ENCODE measurements at places on chromosomes 3 and 15.

- peak; percentile 22 for DNase-seq
Observed at GRCh38 chr3:13308380-13308801, 111.7 kb downstream of the NUP210 start.

DNA sequence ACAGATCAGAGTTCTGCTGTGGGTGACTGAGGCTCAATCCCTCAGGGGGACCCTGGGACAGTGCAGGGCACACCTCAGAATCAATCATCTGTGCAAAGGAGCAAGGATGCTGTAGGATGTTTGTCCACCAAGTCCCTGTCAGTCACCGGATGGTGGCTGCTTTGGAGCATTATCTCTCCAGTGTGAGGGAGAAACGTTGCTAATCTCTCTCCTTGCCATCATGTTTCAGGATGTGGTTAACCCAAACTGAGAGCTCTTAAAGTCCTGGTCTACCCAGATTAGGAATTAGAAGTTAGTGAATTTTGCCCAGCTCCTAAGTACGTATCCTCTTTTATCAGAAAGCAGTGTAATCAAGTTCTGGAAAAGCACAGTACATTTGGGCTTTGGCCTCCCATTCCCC, 26.2 kb upstream of the LRRC3B start:
- no peak for DNase-seq

DNA sequence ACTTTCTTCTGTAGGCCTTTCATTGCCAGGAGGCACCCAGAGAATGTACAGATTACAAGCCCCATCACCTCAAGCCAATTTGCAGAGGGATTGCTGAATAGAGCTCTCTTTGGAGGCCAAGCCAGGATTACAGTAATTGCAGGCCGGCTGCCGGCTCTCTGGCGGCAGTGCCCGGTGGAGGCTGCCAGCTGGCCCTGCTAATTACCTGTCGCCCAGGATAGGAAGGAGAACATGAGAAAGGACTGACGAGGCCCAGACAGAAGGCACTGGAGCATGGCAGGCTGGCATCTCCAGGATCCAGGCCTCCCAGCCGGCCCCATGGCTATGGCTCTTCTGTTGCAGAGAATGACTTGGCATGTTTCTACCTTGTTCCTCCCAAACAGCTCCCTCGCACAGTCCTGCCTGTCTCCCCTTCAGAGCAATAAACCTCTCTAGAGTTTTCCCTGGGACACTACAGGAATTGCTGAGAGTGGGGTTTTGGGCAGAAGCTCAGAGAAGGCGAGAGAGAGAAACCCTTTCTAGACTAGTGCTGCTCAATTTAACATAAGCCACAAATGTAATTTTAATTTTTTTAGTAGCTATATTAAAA, 273.6 kb upstream of the PROK2 start:
- no peak for DNase-seq

DNA sequence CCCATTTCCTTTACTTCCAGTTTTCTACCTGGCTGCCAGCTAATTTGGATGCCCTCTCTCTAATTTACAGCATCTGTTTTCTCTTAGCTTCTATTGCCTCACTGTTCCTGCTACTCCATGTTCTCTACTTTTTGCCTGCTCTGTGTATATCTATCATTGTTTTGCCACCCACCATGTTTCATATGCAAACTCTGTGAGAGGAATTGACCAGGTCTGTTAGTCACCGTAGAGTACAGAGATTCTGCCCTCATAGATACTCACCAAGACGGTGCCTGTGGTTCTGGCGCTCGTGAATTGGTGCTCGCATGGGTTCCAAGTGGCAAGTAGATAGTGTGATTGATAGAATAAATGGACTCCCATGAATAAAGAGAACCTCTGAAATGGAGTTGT, 288.8 kb downstream of the CNTN6 start:
- DNase-seq: no peak

DNA sequence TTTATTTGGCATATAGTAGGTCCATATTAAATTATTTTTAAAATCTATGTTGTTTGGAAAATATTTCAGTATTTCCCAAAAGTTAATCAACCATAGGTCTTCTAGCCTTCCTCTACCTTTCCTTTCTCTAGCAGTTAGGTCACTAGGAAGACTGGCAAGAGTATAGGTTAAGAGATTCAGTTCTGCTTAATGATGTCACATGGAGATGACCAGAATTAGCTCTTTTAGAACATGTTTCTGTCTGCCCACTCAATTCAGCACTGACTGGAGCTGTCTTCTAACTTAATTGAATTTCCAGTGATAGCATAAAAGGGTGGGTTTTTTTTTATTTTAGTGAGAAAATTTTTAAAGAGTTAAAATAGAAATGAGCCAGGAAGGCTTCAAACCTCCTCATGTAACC, 23.8 kb upstream of the ZBED2 start:
- no peak for DNase-seq

DNA sequence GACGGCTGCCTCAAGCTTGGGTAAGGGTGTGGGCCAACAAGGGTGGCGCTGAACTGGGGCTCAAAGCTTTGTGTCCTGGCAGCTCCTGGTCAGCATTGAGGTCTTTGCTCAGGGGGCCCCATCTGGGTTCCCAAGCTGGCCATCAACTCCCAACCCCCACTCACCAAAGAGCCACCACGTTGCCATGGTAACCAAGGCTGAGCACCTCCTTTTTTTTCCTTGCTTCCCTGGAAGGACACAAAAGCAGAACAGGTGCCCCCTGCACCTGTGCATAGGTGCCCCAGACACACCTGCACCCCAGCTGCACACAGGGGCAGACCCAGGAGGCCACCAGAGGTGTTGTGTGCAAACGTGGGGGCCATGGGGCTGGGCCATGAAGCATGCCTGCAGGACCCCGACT, 16.5 kb downstream of the UROC1 start:
- DNase-seq: no peak

DNA sequence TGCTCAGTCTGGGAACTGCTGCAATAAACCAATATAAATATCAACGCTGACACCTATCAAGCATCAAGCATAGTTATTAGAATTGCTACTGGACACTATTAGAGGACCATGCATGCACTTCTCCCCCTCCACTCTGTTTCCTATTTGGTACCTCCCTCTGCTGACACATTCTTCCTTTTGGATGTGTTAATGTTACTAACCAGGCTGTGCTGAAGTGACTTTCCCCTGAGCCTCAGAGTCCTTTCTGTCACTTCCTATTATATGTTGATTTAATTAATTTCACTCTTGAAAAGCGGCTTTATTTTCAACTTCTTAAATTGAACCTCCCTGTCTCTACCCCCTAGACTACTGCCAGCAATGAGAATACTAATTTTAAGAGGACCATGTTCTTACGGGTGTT, 379.1 kb downstream of the MCTP2 start:
- DNase-seq: no peak

Measured in mesenchymal stem cell (in vitro differentiated cells and primary cell).